ENCODE measurements at places on chromosomes 1 and 21.

- DNase-seq: no peak
Measured at GRCh38 chr1:78388275-78388674, 102.5 kb upstream of the PTGFR start.

DNA sequence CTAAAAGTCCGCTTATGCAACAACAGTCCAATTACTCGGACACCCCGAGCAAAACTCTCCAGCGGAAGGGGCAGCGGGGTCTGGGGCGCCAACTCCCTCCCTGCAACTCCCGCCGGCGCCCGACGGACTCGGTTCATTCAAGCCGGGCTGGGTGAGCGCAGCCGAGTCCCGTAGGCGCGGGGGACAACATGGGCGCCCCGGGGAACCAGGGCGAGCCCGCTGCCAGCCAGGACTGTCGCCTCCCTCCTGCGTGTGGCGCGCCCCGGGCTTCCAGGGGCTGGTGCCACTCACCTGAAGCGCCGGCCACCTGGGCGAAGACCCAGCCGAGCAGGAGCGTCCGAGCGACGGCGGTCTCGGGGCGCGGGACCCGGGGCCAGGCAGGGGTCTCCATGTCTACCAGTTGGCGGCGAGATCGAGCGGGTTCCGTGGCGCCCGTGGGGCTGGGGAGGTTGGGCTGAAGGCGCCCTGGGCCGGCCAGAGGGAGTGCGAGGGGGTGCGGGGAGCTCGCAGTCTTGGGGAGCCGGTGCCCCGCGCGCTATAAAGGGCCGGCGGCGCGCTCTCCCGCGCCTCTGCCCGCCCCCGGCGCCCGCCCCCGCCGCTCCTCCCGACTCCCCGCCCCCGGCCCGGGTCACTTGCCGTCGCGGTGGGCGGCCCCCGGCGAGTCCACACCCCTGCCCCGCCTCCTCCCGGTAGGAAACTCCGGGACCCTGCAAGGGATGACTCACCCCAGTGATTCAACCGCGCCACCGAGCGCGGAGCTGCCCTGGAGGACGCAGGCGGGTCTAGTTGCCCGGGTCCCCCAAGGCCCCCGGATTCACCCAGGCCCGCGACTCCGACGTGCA is at the start of gene F3:
Gene F3 (minus strand): TSS at position 514 of the 842 bp plus-strand sequence. CDS start 123 bp downstream, at position 391.
- peak; percentile 6 for DNase-seq

- DNase-seq: no peak
Measured at GRCh38 chr1:155254714-155255242, 505 bp downstream of the ENTREP3 start.

GRCh38 chr1:206496131-206496793 is 11.1 kb upstream of the RASSF5 start:
- no peak for DNase-seq
